Activated T-helper 2 cell treated with anti-CD3 and anti-CD28 coated beads, Interferon-gamma antibody, Interleukin-2, Interleukin-4, amounts not matched to agents 10 μg/mL and 5 μg/mL and 100 μg/mL, durations not matched to agents 14 hours and 24 hours and 36 hours (primary cell): ENCODE measurements at places on chromosomes 5 and 9. TPM values are rescaled to one million over a fixed set of nuclear protein-coding genes. Genes with fewer than 3 reads are reported as not detected.

ORM2 gene
- total RNA-seq, result not detected in 2 replicates

TMEFF1 gene
- total RNA-seq, result 0.52 and 1.1 TPM in 2 replicates

FAF2 gene
- total RNA-seq, result 39.4 and 44.1 TPM in 2 replicates

IFNK gene
- not detected in 2 replicates for total RNA-seq

EXD3 gene
- 6.8 and 8.0 TPM in 2 replicates for total RNA-seq

IL33 gene
- not detected in 2 replicates for total RNA-seq

FOXD4L4 gene
- total RNA-seq, result 0.11 TPM in 1 of 2 replicates, not detected in the other

C1QTNF2 gene
- not detected in 2 replicates for total RNA-seq

FOXE1 gene
- total RNA-seq, result not detected in 2 replicates
